ENCODE measurements at places on chromosomes 12 and 14.

GRCh38 chr12:28711421-28711820, 437.7 kb upstream of the FAR2 start:
- DNase-seq = no peak

DNA sequence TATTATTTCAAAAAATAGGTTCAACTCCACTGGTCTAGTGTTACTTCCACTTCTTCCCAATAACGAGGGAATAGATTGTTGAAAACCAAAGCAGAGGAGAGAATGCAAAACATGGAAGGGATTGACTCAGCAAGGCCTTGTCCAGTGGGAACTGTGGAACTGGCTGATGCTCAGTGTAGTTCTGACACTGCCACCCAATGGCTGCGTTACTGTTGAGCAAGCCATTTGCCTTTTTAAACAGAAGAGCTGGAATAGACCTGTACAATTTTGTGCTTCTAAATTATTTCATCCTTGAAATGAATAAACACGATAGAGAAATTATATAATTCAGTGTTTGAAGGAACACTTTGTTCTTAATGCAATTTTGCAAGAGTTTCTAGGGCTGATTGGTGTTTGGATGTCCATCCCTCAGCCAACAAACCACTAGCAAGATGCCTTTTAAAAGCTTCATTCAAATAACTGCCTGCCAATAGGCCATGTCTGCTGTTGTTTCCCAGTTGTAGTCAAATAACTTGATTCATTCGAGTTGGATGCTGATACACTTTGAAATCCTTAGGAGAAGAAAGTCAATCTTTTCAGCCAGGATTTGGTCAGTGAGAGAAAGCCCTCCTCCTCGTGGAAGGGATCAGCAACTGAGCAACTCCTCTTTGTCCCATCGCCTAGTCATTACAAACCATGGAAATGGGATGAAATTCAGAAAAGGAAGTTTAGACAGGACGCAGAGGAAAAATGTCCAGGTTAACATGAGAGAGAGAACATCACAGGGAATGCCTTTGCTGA, 7.3 kb upstream of the MGP start:
- no peak for DNase-seq

DNA sequence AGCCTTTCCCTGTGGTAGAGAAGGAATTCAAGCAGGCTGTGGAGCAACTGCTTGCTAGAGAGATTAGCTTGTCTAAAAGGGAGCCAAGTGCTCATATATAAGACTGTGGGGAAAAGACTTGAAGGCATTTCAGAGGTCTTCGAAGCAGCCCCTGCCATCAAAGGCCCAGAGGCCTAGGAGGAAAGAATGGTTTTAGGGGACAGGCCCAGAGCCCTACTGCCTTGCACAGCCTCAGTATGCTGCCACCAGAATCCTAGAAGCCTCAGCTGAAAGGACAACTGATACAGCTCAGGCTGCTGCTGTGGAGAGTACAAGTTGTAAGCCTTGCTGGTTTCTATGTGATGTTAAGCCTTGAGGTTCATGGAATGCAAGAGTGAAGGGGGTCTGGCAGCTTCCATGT, 109.9 kb downstream of the DERA start:
- no peak for DNase-seq

GRCh38 chr14:104036212-104036611, 49.3 kb upstream of the ASPG start:
- no peak for DNase-seq

DNA sequence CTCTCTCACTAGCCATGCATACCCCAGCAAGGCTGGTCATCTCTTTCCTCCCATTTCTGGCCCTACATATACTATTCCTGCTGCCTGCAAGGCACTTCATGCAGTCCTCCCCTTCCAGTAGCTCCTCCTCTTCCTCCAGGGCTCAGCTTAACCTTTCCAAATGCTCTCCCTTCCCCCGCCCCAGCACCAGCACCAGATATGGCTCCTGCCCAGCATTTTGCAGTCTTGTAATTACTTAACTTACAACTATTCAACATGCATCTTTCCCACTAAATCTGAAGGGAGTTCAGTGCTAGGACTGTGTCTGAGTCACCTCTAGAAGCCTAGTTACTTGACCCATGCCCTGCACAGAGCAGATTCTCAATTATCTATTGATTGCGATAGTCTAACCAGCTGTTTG, 1.8 kb upstream of the FBXO21 start:
- DNase-seq = no peak

GRCh38 chr12:105257321-105257728, 21.4 kb upstream of the APPL2 start:
- no peak for DNase-seq

GRCh38 chr14:100580316-100581227, 6.6 kb downstream of the BEGAIN start:
- no peak for DNase-seq

GRCh38 chr12:116698554-116699075, 39.3 kb downstream of the SPRING1 start:
- DNase-seq = no peak

- peak; percentile 57 for DNase-seq
Observed at GRCh38 chr12:113261847-113262470, 40.7 kb downstream of the TPCN1 start.

GRCh38 chr12:2233034-2233433, 180.2 kb downstream of the CACNA1C start:
- DNase-seq = no peak

GRCh38 chr12:128829861-128830504, 6.2 kb upstream of the SLC15A4 start:
- peak; percentile 9 for DNase-seq

DNA sequence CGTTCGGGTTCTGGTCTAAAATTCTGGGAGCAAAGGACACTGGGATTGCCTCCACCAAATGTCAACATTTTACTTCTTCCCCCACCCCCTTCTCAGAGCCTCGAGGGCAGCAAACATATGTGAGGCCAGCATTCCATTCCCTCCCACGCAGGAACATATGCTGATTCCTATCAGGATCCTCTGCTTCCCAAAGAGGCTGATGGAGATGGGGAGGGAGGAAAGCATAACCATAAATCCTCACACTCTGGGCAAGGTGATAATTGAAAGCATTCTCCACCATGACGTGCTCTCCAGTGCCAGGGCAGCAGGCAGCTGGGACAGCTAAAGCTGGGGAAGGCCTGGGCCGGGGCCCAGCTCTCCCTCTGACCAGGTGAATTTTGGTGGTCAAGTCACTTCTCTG, 395.0 kb downstream of the ZFP36L1 start:
- no peak for DNase-seq

- no peak for DNase-seq
Observed at GRCh38 chr12:107109726-107110719, 16.7 kb upstream of the CRY1 start.

GRCh38 chr14:54817506-54817905, 85.1 kb downstream of the GCH1 start:
- DNase-seq = no peak

DNA sequence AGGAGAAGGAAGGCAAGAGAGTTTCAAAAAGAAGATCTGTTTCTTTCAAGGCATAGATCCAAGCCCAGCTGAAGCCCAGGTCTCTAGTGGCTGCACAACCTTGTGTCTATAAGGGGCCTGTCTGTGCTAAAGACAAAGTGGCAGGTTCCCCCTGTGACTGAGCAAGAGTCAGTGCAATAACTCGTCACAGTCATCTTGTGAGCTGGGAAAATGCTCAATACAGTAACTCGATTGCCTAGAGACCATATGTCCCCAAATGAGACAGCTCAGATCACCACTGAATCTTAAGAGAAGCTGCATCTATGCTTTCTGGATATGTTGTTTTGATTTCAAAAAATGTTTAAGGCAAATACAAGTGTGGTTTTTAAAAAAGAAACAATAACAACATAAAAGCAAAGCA, 24.2 kb downstream of the ST8SIA1 start:
- no peak for DNase-seq

GRCh38 chr12:28517101-28517500, 326.8 kb downstream of the CCDC91 start:
- no peak for DNase-seq

DNA sequence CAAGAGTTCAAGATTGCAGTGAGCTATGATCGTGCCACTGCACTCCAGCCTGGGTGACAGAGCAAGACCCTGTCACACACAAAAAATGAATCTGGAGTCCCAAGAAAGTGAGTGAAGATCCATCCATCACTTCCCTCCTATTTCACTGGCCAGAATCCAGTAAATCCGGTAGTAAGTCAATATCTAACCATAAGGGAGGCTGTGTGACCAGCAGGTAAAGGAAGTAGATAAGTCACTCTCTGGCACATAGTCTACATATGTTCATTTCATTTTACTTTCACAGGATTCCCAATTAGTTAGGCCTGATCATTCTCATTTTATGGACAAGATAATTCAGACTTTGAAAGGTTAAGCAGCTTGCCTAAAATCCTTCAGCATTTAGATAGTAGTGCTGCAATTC, 11.9 kb upstream of the TCP11L2 start:
- no peak for DNase-seq

- DNase-seq = no peak
Observed at GRCh38 chr14:104103446-104104075, 18.1 kb downstream of the ASPG start.

- peak; percentile 87 for DNase-seq
Observed at GRCh38 chr14:72516936-72517700, 376.8 kb downstream of the DPF3 start.

DNA sequence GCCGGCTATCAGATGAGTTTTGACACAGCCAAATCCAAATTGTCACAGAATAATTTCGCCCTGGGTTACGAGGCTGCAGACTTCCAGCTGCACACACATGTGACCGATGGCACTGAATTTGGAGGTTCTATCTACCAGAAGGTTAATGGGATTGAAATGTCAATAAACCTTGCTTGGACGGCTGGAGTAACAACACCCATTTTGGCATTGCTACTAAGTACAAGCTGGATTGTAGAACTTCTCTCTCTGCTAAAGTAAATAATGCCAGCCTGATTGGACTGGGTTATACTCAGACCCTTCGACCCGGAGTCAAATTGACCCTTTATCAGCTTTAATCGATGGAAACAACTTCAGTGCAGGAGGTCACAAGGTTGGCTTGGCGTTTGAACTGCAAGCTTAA, 100.2 kb upstream of the EVL start:
- DNase-seq = no peak

GRCh38 chr14:20332431-20332787, 670 bp downstream of the CCNB1IP1 start:
- no peak for DNase-seq

- no peak for DNase-seq
Observed at GRCh38 chr12:108938247-108938924, 58.5 kb downstream of the DAO start.

- no peak for DNase-seq
Observed at GRCh38 chr14:59254911-59255545, 66.6 kb downstream of the DAAM1 start.

Measured in activated CD4-positive, alpha-beta T cell treated with anti-CD3 and anti-CD28 coated beads, Interleukin-2, amount 10 ng/mL, durations not matched to agents 7 days and 5 days (primary cell).